Activated T-cell treated with anti-CD3 and anti-CD28 coated beads for 48 hours (primary cell): ENCODE measurements at places on chromosomes 5 and 9.
A peak's percentile ranks its signal among the peaks of the same experiment; 100 is the strongest.

GRCh38 chr9:76573905-76574760, 115.2 kb downstream of the GCNT1 start:
- no peak for DNase-seq

DNA sequence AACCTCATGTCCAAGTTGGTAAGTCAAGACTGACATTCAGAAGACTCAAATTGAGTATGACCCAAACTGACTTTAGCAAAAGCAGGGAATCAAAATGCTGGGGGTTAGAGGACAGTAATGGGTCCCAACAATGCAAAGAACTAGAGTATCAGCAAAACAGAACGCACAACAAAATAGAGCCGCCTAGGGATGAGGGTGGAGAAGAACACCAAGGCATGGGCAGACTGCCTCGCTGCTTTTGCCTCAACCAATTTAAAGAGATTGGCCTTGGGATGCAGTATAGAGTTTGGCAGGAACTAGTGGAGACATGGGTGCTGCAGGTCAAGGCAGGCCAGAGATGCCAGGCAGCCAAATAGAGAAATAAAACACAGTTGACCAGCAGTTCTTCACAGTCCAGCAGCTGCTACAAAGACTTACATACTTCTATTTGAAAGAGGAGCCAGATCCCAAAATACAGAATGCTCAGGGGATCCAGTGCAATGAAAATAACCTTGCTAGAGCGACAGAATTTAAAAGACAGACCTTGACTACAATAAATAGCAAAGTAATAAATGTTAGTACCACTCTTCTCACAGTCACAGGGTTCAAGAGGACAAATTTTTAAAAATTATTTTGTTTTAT, 83.9 kb upstream of the NIPBL start:
- no peak for DNase-seq

- no peak for DNase-seq
These were observed 4.1 kb upstream of the TMED7 start for GRCh38 chr5:115629903-115630302.

DNA sequence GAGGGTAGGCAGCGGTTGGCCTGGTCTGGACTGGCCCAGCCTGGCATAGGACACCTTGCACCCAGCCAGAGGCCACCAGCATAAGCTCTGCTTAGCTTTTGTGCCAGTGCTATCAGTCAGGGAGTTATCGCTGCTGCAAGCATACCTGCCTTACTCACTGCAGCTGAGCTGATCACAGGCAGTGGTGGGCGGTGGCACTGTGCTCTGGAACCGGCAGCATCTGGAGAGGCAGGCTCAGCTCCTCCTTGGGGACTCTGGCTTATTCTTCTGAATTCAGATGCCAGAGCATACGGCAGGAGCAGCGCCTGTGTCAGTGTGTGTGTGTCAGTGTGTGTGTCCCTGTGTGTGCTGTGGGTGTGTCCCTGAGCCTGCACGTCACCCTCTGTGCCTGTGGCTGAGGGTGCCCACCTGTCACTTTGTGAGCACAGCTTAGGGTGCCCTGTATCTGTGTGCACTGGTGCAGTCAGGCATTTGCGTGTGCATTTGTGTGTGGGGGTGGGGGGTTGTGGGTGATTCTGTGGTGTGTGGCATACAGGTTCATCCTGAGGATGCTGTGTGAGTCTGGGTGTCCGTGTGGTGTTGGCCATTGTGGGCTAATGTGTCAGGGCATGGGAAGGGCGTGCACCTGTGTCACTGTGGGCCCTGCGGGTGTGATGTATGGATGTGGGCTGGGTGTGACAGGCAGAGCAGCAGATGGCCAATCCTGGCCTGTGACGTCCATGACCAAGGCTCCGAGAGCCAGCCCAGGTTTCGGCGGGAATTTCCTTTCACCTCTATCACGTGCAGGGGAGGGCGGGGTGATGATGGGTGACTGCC, 23.5 kb downstream of the LMX1B start:
- DNase-seq, result no peak

GRCh38 chr9:133059623-133060022, 2.2 kb upstream of the CEL start:
- no peak for DNase-seq

GRCh38 chr9:70205366-70206020, 53.3 kb upstream of the SMC5 start:
- DNase-seq, result no peak

DNA sequence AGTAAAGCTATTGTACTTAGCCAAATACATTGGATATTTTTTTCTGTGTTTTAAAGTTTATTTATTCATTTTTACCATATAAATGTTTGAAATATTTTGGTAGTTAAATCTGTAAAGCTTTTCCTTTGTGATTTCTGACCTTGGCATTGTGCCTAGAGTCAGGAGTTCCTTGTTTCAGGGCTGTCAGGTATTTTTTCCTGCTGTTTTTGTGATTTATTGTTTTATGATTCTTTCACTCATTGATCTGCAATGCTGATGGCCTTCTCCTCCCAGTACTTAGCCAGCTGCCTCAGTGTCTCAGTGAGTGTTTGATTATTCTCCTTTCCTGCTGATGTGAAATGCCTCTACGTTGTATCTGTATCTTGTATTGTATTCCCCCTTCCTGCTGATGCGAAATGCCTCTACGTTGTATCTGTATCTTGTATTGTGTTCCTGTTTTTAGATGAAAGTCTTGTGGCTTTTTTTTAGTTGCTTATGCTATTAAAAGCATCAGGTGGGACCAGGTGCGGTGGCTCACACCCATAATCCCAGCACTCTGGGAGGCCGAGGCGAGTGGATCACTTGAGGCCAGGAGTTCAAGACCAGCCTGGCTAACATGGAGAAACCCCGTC, 61.0 kb downstream of the EHMT1 start:
- no peak for DNase-seq

- DNase-seq, result no peak
These were observed 67.2 kb downstream of the ANKRD31 start for GRCh38 chr5:75169516-75169915.

DNA sequence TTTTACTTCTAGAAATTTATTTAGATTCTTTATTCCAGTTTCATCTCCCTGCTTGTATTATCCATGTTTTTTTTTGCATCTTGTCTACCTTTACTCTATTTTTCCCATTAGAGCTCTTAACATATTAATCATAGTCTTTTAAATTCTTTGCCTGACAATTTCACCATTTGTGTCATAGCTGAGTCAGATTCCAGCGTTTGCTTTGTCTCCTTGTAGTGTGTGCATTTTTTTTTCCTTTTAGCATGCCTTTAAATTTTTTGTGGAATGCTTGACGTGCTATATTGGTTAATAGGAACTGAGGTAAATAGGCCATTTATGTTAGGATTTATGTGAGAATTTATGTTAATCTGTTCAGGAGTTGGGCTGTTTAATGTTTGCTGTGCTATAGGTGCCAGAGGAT, 41.8 kb upstream of the NFIL3 start:
- no peak for DNase-seq

- DNase-seq, result no peak
These were observed 115.1 kb upstream of the CCDC152 start for GRCh38 chr5:42641336-42642005.

- no peak for DNase-seq
These were observed 399.4 kb downstream of the CTNND2 start for GRCh38 chr5:11504886-11505193.

- DNase-seq, result peak; percentile 74
These were observed 704 bp downstream of the SUSD1 start for GRCh38 chr9:112174222-112174964.

- DNase-seq, result no peak
These were observed 201.7 kb downstream of the EFNA5 start for GRCh38 chr5:107469064-107469463.

GRCh38 chr9:79357616-79358015, 214.1 kb upstream of the TLE4 start:
- no peak for DNase-seq

DNA sequence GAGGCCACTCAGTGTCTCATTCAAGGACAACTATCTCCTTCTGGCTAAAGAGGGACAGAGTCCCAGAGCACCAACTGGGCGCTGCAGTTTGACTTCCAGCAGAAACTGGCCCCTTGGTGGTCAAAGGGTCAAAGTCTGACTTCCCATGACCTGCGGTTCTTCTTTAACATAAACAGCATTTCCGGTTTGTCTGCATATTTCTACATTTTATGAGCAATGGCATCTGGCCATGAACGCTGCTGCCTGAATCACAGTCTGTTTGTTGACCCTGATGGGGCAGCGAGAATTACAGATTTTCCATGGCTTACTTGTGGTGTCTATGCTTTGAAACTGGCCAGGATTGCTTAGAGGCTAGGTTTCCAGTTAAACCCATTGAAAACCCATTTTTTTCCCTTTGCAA, 1.3 kb downstream of the TNFSF15 start:
- DNase-seq, result no peak

GRCh38 chr5:73116506-73116905, 3.9 kb upstream of the TMEM171 start:
- DNase-seq, result no peak

DNA sequence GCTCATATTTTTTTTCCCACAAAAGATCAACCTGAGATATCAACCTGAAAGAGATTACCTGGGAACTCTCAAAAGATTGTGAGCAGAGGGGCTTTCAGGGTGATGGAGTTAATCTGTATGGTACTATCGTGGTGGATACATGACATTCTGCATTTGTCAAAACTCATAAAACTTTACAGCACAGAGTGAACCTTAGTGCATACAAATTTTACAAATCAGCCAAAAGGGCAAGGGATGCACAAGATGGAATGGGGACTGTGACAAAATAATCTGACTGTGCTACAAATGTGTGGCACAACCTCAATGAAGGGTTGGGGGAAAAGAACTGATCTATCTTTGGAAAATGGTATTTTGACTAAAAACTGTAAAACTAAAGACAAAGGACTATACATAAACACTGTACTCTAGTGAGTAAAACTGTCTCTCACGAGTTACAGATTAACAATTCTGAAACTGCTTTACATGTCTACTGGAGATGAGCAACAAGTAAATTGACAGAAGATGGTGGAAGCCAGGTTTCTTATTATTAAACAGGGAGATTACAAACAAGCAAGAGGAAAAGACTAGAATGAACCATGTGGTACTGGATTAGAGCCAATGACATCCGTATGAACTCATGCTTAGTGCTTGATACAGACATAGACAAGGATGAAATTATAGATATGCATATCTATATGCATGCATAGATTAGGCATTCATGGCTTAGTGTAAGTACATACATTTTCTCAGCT, 24.8 kb upstream of the RLN1 start:
- no peak for DNase-seq

- DNase-seq, result peak; percentile 13
These were observed 133.4 kb downstream of the SUSD1 start for GRCh38 chr9:112041536-112042243.

- DNase-seq, result no peak
These were observed 21.0 kb downstream of the C5orf15 start for GRCh38 chr5:133947431-133947841.

DNA sequence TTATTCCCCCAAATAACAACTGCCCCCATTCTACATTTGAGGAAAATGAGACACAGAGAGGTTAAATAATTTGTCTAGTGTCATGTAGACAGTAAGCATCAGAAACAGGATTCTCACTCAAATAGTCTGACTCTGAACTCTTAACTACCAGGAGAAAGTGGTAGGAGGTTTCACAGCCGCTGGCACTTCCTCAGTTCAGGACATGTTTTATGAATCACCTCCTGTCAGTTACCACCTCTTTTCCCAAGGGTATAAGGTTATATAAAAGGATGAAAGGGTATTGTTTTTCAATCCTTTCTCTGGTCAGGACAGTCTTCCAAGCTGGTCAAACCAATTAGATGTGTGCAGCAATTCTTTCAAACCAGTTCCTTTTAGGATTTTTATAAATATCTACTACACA, 52.1 kb downstream of the TSSK1B start:
- no peak for DNase-seq

- no peak for DNase-seq
These were observed 124.1 kb upstream of the KCNN2 start for GRCh38 chr5:114237766-114238165.

GRCh38 chr9:650362-650761, 191.1 kb upstream of the DMRT1 start:
- DNase-seq, result no peak

- no peak for DNase-seq
These were observed 9.2 kb downstream of the SQSTM1 start for GRCh38 chr5:179829732-179830435.

DNA sequence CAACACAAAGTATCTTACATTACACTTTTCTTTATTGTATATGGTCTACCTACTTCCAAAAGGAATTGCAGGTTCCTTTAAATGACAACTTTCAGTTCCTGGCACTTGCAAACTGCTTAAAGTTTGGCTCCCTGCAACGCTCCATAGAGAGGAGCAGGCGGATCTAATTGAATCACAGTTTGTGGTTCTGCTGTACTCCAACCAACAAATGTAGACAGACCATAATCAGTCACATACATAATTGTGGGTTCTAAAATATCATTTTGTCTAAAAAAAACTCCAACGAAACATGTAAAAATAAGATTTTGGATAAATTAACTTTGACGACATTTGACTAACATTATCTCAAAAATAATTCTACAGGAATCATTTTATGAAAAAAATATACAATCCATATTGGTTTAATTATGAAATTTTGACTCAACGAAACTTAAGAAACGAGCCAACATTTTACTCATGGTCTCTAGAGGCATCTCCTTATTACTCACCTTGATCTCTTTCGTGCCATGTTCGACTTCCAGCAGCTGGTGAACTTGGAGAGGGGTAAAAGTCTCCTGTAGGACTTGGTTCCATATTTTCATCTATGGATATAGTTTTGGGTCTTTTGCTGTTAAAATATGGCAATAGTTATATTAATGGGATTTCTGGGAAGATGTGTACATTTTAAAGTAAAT, 167.6 kb downstream of the NFIB start:
- DNase-seq, result no peak

- no peak for DNase-seq
These were observed 44.7 kb upstream of the SLC27A6 start for GRCh38 chr5:128920345-128921215.

- DNase-seq, result no peak
These were observed 258.6 kb downstream of the FSTL4 start for GRCh38 chr5:133353741-133354140.

DNA sequence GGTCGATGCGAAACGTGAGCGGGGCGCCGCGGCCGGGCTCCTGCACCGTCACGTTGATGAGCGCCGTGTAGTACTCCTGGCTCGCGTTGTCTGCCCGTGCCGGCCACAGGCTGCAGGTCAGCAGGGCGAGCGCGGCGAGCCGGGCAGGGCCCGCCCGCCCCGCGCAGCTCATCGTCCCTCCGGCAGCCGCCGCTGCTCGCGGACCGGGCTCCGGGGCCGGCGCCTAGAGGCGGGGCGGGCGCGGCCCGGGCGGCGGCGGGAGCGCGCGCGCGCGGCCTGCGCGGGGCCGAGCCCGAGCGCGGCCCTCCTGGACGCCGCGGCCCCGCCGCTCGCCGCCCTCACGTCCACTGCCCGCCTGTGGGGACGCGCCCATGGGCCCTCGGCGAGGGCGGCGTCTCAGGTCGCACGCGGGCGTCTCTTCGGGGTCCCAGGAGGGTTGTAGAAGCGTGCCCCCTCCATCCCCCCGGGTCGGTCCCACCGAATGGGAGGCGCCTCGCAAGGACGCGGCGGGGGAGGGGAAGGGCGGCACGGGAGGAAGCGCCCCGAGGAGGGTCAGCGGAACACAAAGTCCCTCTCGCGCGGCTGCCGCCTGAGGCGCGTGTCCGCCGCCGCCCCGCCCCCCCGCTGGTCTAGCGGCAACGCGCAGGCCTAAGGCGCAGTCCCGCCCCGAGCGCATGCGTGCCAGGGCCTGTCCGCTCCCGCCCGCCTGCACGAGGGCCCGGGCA, at the start of gene RNF130:
Gene RNF130, minus strand, starts transcription at position 229 of the 725 bp plus-strand sequence. Its CDS starts 57 bp downstream, at position 172.
- peak; percentile 88 for DNase-seq

GRCh38 chr5:181151146-181151545, 3.8 kb downstream of the OR2V2 start:
- DNase-seq, result no peak

- no peak for DNase-seq
These were observed 159.1 kb upstream of the IRX2 start for GRCh38 chr5:2910401-2911175.

GRCh38 chr5:113344973-113345940, 89.5 kb downstream of the TSSK1B start:
- DNase-seq, result no peak
